ENCODE measurements at places on chromosomes 7 and 10.

GRCh38 chr10:51935341-51935740 lies 235.9 kb upstream of the CSTF2T start:
- DNase-seq = no peak

- no peak for DNase-seq
Measured at GRCh38 chr7:143906895-143907294, 4.9 kb upstream of the TCAF1 start.

DNA sequence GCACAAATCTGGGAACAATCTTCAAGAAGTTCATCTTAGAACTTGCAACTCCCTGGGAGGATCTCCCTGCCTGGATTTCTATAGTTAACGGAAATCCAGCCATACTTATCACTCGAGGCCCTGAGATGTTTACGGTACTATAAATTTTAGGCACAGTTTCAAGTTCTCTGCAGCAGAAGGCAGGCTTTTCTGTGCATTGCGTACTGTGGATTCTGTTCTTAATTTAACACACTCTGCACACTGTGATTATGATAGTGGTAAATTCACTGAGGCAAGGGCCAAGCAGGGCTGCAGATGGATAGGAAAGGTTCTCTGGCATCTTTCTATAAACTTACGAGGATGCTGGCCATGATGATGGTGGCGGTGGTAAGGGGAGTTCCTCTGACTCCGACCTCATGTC lies 10.6 kb downstream of the INHBA start:
- DNase-seq = no peak

DNA sequence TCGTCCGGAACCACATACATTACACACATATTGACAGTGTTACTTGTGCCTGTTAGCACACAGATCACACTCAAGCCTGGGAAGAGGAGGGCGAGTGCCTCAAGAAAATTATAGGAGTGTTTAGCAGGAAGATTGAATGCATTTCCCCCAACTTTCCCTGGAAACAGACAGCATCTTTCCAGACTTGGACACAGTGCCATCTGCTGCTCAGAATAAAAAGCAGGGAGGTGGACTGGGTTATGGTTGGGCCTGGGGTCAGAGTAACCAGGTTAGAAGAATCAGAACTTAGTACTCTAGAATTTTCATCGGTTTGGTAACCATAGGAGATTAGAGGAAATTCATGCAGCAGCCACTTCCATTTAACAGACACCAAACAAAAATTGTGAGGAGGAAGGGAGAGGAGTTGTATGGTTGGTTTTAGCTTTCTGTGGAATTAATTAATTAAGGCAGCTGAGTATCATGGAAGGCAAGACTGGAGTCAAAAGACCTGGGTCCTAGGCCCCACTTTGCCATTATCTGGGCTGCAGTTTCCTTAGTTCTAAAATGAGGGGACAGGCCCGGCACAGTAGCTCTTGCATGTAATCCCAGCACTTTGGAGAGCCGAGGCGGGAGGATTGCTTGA lies 43.4 kb upstream of the OPTN start:
- peak; percentile 22 for DNase-seq

- DNase-seq = no peak
Measured at GRCh38 chr10:76394707-76395042, 963.3 kb downstream of the LRMDA start.

DNA sequence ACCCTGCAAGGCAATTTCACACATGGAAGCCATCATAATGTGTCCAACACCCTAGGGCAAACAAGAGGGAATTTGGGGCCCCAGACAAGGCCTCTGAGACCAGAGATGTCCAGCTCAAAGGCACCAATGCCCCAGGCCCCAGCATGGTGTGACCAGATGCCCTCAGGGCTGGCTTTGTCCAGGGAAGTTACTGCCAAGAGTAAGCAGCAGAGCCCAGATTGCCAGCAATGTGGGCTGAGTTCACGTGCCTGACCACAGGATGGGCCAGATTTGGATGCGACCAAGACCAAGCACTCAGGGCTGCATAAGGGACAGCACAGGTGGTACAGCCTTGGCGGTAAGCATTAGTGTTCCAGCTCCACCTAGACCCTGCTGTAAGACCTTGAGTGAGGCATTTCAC lies 12.7 kb downstream of the MYOF start:
- no peak for DNase-seq

DNA sequence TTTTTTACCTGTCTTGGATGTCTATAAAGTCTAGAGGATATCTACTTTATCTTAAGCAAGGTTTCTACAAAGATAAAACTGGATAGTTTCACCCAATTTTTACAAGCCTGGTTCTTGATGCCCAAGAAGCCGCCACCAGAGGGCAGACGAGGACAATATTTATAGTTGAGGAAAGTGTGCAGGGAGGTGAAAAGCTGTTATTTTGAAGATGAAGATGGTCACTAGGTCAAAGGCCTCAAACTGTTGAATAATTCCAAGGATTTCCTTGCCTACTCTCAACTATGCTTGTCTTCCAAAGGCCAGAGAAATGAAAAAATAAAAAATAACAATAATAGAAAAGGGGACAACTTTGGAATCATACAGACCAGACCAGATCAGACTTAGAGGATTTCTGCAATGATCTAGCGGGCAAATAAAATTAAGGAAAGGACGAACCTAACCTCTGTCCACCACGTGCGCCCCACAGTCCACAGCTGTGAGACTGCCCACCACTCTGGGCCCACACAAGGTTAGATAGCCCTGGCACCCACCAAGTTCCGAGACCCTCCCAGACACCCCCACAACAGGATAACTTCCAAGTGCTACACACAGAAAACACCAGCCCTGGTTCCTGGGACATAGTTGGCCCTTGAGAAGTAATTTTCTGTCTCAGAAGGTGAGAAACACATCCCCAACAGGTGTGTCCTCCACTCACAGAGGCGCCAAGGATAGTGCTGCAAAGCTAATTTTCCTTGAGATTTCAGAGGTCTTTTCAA lies 2.8 kb downstream of the PKD1L1 start:
- peak; percentile 44 for DNase-seq

GRCh38 chr7:138835087-138835486 lies 37.1 kb upstream of the ATP6V0A4 start:
- DNase-seq = no peak
